Activated CD4-positive, alpha-beta memory T cell treated with anti-CD3 and anti-CD28 coated beads for 36 hours (primary cell): ENCODE measurements at places on chromosomes 7 and 10.

- no peak for DNase-seq
These were observed 118.5 kb downstream of the ITGB8 start for GRCh38 chr7:20449176-20449575.

GRCh38 chr10:49500412-49500811 lies 38.5 kb downstream of the ERCC6 start:
- no peak for DNase-seq

- no peak for DNase-seq
These were observed 470.3 kb downstream of the AUTS2 start for GRCh38 chr7:70068531-70068930.

DNA sequence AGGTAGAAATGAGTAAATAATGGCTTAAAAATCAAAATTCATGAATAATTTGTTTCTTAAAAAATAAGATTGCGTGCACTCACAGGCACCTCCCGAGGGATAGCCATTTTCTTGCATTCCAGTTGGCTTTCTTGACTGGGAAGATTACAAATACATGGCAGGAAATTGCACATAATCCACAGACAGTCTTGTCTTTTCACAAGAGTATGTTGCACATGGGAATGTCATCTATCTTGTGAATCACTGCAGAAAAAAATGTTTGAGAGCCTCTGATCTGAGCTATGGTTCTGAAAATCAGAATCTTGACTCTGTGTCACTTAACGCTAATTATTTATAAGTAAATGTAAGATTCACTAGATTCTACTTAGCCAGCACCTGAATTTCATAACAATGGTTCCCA lies 74.1 kb upstream of the PRKG1 start:
- DNase-seq: no peak

DNA sequence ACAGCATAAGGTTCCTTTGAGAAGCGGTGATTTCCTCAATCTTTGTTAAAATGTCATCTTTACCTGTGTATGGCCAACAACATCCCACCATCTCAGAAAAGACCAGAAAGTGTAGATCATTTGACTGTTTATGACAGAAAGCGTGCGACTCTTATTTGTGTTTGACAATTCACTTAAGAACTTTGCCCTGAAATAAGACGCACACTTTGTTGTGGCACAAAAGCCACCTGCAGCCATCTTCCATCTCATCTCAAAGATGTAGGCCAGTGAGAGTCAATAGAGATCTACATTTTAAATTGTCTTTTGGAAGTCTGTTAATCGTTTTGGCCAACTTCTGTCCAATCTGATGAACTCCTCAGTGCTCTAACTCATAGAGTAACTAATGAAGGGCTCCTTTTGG lies 114.0 kb downstream of the CALN1 start:
- DNase-seq: no peak

DNA sequence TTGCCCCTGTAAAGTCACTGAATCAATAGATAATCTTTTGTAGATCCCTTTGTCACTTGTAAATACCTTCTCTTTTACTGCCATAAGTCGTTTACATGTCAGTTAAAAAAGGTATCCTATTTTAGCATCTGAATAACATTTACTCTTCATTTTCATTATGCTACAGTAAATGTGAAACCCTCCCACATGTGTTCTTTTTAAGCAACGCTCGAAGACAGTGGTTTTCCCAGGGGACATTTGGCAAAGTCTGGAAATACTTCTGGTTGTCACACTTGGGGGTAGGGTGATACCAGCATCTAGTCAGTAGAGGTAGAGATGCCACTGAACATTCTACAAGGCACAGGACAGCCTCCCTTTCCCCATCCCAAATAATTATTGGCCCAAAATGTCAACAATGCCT lies 23.7 kb downstream of the ATAD1 start:
- DNase-seq: no peak

DNA sequence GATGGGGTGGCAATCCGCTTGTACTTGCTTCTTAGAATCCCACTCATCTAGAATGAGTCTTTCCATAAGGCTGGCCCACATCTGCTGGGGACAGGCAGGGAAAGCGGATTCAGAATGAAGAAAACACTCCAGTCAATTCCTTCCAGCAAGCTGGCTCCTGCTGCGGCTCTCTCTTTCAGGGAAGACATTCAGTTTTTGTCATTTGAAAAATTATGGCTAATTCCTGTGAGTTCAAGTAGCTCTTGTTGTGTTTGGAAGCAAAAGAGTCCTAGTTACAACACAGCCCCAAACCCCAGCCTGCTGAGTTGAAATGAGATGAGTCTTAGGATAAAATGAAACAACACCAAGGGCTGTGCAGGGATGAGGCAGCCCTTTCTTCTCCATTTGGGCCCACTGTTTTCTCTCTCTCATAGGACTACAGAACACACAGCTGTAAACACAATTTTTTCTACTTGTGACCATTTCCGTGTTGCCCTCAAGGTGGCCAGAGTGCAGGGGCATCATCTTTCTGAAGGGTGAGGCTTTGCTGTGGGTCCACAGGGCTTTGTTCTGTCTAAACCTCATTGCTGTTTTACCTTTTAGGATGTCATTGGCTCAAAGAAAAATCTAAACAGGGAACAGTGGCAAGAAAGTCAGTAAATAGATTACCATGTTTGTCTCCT lies 90.8 kb upstream of the EEPD1 start:
- DNase-seq: no peak

GRCh38 chr10:4448030-4448429 lies 378.0 kb upstream of the AKR1E2 start:
- DNase-seq: no peak

GRCh38 chr7:134741907-134742635 lies 37.4 kb upstream of the CALD1 start:
- no peak for DNase-seq

DNA sequence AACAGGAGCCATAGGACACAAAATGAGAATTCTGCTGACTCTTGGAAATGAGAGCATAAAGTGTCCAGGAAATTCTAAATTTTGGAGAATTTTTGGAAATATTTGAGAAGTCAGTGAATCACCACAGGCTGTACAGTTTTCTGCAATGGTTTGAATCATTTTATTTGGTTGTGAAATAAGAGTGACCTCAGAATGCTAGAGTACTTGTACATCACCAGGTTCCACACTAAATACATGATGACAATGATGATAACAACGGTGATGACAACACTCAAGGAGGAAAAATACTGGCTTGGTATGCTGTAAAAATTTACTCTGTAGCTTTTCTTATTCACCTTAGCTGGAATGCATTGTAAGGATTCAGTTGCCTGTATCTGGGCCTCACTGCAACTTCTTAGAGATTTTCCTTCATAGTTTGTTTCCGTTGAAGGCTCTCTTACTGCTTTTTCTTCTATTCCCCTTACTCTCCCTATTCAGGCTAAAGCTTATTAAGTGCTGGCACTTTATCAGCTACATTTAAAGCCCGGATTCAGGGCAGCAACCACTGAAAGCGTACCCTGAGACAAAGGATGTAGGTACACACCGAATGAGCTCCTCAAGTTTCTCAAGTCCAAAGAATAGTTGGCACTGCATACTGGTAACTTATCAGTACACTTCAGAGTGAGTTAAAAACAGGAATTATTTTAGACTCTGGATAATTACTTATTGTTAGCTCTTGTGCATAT lies 30.2 kb upstream of the NME8 start:
- DNase-seq: no peak

- DNase-seq: no peak
These were observed 569.3 kb downstream of the TCERG1L start for GRCh38 chr10:130741901-130742855.

DNA sequence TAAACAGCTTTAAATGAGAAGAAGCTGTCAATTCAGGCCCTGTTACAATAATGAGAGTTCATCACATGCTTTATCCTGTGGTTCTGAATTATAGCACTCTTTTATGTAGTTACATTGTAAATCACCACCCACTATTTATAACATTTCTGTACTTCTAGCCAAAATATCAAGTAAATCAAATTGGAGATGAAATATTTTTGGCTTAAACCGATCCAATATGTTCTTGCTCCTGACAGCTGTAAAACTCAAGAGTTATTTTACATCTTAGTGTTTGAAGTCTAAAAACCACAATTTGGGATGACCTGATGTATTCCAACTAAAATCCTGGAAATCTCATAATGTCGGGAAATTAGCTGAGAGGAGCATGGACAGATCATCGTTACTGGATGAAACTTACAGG lies 371.2 kb upstream of the LRRN3 start:
- no peak for DNase-seq

DNA sequence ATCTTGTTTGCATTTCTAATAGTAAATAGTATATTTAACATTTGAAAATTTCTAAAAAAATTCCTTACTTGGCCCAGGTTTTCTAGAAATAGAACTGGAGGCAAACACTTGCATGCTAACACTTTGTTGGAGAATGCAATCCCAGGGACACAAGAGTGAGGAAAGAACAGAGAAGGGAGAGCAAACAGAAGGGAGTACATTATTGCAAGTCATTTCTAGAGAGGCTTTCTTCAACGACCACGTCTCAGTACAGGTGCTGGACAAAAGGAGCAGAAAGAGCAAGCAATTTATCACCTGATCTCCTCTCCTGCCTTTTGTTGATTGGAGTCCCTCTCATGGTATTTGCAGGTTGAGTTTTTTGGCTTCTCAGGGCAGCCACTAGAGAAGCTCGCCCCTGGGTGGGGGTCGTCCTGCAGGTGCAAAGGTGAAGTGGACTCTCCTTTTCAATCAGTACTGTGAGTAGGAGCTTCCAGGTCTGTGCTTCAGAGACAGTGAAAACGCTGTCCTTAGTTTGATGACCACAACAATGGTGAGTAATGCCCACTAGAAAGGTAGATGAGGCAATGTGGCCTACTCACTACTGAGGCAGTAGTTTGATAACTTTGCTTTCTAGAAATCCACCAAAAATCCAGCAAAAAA lies 5.2 kb downstream of the CPED1 start:
- DNase-seq: no peak

GRCh38 chr10:78292982-78293865 lies 259.6 kb downstream of the RPS24 start:
- DNase-seq: no peak

DNA sequence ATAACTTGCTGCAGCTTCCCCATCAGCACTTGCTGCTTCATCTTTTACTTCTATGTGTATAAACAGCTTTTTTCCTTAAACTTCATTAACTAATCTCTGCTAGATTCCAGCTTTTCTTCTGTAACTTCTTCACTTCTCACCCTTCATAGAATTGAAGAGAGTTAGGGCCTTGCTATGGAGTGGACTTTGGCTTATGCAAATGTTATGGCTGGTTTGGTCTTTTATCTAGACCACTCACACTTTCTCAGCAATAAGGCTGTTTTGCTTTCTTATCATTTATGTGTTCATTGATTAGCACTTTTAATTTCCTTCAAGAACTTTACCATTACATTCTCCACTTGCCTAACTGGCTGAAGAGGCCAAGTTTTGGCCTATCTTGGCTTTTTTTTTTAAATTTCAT lies 64.2 kb upstream of the HELLS start:
- no peak for DNase-seq

GRCh38 chr7:28168393-28169158 lies 12.0 kb downstream of the JAZF1 start:
- DNase-seq: no peak

GRCh38 chr7:150382123-150382843 lies 3.2 kb downstream of the ZNF775 start:
- no peak for DNase-seq
